ENCODE measurements at places on chromosomes 2 and 18. TPM values are rescaled to one million over a fixed set of nuclear protein-coding genes. Genes with fewer than 3 reads are reported as not detected.

Gene CACNB4
- 0.85 TPM for polyA plus RNA-seq

GRCh38 chr2:39475006-39475405 lies 37.9 kb upstream of the MAP4K3 start:
- DNase-seq, result no peak

Gene FOXI3
- polyA plus RNA-seq, result not detected

DNA sequence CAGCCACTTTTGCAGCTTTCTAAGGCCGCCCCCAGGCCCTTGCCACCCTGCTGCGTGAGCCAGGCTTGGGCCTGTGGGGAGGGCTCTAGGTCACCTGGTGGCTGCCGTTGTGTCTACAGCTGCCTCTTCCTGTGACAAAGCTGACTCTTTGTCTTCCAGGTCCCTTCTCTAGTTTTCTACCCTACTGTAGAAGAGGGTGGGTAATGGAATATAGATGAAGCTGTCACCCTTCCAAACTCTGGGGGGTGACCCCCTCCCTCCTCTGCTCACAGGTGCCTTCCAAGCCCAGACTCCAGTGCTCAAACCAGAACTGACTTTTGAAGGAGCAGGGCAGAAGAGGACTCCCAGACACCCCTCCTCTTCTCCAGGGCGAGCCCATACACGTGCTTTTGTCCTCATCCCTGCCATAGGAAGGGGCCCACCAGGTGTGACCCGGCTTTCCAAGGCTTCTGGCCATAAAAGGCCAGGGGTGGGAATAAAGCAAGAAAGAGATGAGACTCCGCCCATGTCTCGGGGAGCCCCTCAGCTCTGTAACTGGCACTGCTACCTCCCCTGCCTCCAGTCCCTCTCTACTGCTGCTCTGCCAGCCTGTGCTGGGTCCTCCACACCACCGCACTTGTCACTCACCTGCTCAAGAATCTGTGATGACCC lies 17.9 kb upstream of the SDC1 start:
- no peak for DNase-seq

Gene PLGLB2
- polyA plus RNA-seq, result 11.5 TPM

DNA sequence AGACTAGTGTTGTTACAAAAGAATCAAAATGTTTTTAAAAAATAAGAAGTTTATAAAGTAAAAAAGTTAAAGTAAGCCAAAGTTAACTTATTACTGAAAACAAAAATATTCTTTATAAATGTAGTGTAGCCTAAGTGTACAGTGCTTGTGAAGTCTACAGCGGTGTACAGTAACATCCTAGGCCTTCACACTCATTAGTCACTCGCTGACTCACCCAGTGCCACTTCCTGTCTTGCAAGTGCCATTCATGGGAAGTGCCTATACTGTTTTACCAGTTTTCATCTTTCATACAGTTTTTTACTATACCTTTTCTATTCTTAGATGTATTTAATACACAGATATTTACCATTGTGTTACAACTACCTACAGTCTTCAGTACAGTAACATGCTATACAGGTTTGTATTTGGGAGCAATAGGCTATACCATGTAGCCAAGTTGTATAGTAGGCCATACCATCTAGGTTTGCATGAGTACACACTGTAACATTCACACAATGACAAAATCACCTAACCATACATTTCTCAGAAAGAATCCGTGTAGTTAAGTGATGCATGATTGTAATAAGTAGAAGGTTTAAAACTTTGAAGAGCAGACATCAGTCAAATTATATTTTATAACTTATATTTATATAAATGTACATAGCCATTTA lies 13.4 kb downstream of the SERPINB7 start:
- no peak for DNase-seq

Gene TMEM37
- 89.9 TPM for polyA plus RNA-seq

DNA sequence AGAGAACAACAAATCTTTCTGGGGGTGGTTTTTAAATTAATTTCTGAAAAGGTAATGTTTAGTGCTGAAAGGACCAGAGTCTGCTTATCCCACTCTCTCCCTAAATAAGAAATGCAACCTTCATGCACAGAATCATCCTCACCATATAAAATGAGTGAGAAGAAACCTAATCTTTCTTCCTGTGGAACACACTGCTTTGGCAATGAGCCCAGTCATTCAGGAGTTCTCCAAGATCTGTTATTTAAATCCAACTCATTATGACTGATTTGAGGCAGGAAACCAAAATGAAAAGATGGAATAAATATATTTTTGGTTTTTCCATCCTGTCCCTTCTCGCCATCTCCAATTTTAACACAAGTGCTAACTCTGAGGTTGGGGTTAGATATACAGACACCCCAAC lies 228.3 kb downstream of the SRBD1 start:
- DNase-seq, result no peak

DNA sequence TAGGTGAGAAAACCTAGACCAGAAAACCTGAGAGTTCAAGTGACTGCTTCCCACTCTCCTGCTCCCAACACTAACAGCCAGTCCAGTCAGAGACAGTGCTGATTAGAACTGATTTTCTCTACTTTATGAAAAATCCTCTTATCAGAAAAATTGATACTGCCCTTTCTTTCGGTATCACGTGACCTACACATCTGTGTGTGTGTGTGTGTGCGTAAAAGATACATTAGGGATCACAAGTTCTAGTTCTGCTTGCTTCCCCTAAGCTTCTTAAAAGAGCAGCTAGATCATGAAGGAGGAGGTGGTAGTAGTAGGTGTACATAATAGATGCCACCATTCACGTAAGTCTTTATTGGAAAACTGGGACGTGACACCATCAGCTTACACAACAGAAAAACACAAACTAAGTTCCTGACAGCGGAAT lies 1.5 kb downstream of the ARL5A start:
- DNase-seq, result no peak

Gene RAB12
- polyA plus RNA-seq, result 4.0 TPM
